OCI-M1 (cell line): ENCODE measurements at places on chromosomes 13 and 19.

DNA sequence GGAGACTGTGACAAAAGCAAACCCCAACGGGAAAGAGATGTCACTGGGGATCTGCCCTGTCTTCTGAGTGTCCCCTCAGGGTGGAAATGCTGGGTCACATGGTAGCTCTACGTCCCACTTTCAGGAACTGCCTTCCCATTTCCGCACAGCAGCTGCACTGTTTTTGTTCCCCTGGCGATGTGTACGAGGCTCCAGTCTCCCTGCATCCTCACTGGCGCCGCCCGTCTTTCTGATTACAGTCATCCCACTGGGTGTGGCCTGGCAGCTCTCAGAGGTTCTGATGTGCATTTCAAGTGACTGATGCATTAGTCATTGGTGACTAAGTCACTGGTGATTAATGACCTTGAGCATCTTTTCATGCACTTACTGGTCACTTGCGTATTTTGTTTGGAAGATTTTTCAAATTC, 21.2 kb downstream of the PCID2 start:
- DNase-seq, result no peak

DNA sequence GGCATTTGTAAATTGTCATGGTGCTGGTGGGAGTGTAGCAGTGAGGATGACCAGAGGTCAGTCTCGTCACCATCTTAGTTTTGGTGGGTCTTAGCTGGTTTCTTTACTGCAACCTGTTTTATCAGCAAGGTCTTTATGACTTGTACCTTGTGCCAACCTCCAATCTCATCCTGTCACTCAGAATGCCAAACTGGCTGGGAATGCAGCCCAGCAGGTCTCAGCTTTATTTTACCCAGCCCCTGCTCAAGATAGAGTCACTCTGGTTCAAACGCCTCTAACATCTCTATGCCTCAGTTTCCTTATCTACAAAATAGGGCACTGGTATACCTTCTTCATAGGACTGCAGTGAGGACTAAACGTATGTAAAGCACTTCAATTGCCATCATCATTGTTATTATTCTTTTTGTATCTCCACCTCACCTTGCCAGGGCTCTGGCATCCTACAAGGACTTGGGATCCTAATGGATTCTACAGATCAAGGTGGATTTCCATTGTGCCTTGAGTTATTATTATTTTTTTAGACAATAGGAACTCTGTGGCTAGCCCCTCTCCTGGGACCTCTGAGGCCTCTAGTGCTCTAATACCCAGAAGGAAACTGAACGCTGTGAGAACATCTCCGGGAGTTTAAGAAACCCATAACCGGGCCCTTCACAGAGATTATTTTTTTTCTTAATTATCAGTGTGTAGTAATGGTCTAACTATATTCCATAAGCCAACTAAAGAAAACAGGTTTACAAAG, 69.0 kb upstream of the RGCC start:
- DNase-seq, result no peak

DNA sequence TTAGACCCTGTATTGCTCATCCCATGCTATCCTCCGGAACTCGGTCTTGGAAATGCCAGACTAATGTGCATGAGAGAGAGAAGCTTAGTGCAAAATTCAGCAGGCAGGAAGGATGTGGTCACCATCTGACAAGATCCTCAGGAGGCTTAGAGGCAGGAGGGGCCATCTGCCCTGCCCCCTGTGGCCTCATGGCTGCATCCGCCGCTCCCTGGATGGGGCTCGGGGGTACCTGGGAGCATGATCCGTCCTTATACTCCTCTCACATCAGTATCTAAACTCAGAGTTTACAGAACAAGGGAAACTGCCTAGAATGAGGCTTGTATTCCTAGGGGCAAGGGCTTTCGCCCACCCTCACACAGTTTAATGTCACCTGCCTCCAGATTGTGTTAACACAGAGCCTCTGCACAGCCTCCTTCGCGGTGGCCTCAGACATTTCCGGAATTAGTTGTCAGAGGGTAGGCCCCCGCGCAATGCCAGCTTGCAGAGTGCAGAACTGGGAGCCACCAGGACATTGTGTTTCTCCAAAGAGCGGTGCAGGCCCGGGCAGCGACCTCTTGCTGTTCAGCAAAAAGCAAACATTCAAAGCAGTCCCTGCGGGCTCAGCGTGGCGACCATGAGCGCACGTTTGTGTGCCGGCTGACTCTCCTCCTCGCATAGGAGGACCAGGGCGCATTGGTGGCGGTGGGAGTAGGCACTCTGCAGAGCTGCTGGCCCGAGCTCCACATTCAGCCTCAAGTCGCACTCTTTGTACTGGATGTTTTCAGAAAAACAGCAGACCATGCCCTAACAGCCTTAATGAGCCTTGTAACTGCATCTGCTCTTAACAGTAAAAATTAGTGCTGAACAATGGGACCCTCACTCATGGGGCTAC, 39.1 kb downstream of the GPR12 start:
- peak; percentile 0 for DNase-seq

DNA sequence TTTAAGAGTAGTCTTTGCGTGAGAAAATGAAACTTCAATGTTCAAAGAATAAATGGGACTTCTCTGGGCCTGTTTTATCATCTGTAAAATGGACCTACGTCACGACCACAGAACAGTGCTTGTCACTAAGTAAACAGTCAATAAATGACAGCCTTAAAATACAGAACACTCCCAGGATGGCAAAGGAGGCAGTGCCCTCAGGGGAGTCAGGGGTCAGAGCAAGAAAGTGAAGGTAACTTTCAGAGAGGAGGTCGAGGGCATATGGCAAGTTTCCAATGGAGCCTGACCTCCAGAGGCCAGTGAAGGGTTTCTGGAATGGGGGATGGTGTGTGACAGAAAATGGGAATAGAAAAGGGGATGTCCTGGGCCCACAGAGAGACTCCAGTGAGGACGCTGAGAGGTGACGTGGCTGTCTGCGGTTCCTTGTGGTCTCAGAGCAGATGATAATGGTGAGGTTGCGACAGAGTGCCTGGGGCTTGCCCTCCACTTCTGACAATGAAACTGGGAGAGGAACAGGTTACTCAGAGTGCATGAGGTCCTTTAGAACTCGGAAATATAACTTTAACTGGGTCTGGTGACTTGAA, 91.8 kb downstream of the UBL3 start:
- DNase-seq, result peak; percentile 85

DNA sequence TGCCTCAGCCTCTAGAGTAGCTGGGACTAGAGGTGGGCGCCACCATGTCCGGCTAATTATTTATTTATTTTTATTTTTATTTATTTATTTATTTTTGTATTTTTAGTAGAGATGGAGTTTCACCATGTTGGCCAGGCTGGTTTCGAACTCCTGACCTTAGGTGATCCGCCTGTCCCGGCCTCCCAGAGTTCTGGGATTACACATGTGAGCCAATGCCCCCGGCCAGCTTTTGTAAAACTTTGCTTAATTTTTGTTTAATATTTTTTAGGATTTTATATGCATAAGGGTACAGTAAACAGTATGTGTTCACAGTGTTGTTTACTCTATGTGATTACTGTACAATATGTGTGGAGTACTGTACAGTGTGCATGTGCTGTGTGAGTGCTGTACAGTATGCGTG, 98.7 kb downstream of the ZMYM2 start:
- no peak for DNase-seq

- DNase-seq, result no peak
Observed at GRCh38 chr13:113796964-113797676, 38.1 kb downstream of the TMEM255B start.

GRCh38 chr13:113166681-113167080, 8.2 kb downstream of the PROZ start:
- no peak for DNase-seq

DNA sequence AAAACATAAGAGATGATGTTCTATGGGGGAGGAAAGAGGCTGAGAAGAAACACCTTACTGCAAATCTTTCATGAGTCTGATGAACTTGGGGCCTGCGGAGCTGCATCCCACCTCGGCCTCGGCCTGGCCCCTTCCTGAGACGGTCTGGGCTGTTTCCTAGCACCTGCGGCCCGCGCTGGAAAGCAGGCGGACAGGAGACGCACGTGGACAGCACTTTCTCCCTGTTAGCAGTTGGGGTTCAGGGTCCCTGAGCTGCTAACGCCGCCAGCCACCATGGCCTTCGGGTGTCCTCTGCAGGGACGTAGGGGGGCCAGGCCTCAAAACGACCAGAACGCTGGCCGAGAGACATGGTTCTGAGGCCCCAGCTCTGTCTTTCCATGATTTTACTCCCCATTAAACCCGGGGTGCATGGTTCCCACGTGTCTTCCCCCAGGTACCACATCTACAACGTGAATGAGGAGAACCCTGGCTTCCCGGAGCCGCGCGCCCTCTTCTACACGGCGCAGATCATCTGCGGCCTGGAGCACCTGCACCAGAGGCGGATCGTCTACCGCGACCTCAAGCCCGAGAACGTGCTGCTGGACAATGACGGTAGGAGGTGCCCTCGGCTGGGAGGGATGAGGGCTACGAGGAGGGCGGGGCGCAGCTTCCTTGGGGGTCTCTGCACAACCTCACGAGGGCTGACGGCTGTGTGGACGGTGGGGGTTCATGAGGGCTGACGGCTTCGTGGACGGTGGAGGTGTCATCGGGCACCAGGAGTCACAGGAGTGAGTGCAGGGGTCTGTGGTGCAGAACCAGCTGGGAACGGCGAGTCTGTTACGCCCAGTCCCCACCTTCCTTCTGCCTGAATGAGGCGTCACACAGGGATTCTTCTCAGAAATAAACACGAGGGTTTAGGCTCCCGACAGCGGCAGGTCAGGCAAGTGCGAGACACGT, 4.3 kb downstream of the GRK1 start:
- no peak for DNase-seq

- no peak for DNase-seq
Observed at GRCh38 chr19:41411968-41412265, 14.3 kb downstream of the BCKDHA start.

DNA sequence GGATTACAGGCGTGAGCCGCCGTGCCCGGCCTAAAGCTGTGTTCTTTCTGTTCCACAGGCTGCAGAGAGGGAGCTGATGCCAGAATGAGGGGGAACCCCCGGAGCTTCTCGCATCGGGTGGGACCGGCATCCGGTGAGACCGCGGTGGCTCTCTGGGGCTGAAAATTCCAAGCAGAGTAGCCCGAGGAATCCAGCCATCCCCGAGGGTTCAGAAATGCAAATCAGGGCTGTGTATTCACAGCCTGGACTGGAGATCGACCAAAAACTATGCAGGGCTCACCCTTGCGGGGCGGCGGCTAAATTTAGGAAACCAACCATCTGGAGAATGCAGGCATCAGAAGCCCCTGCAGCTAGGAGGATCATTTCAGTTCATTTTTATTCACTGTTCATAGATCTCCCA, 99.2 kb downstream of the GNG7 start:
- no peak for DNase-seq

GRCh38 chr13:106220211-106220610, 315.3 kb downstream of the EFNB2 start:
- no peak for DNase-seq

DNA sequence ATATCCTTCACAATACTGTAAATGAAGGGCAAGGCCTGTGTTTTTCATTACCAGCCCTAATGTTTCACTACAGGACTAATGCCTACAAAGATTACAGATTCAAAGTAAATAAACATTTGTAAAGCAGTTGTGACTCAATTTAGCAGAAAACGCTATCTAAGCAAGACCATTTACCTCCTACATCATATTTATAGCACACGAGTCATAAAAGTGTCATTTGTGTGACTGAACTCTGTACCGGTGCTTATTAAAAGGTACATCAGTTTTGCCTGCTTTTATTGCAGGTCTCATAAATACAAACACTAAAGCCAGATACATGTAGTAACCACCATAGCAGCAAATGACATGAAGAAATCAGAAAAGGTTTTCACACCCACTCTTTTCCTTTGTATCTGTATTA, 61.5 kb upstream of the SLC15A1 start:
- no peak for DNase-seq

DNA sequence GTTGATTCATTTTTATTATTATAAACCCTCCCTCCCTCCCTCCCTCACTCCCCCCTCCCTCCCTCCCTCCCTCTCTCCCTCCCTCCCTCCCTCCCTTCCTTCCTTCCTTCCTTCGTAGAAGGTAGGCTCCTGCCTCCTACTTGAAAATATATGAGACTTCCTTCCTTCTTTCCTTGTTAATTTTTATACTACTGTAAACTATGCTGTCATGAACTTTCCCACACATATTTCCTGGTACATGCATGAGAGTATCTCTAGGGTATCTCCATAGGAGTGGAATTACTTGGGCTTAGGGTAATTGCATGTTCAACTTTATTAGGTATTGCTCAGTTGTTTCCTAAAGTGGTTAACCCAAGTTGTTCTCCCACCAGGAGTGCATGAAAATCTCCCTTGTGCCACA, 330.6 kb downstream of the KCNRG start:
- no peak for DNase-seq

- peak; percentile 35 for DNase-seq
Observed at GRCh38 chr13:97429681-97430081, 4.3 kb upstream of the RAP2A start.

DNA sequence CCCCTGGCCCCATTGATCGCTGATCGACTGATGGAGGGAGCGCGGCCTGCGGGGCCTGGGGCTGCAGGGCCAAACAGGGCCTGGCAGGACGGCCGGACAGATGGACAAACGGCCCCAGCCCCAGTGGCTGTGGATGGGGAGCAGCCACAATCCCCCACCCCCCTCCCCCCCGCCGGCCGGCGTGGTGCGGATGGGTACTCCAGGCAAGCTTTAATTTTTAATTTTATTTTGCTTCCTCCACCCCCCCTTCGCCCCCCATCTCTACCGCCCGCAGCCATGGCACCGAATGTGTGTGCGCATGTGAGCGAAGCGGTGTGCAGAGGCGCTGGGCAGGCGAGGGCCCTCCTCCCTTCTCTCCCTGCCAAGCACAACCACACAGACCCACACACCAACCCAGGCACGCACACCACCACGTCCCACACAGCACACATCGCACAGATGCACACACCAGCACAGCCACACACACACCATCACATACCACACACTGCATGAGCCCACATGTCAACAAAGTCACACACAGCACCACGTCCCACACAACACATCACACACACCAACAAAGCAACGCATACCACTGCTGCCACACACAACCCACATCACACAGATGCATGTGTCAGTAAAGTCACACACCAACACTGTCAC, 12.4 kb downstream of the ERFL start:
- no peak for DNase-seq

DNA sequence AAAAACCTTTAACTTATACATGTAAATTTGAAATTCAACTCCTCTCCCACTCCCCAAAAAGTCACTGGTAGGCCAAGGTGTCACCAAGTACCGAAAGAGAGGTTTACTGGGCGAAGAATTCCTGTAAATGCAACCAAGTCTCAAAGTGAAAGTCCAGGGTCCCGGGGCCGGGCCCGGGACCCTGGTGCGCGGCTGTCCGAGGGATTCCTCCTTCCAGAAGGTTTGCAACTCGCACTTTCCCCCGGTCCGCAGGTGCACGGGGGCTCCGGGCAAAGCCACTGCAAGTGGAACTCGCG, 1.1 kb downstream of the STK24 start:
- DNase-seq, result peak; percentile 72
